Neural crest cell (in vitro differentiated cells): ENCODE measurements at places on chromosomes 4 and X. TPM values are rescaled to one million over a fixed set of nuclear protein-coding genes. Genes with fewer than 3 reads are reported as not detected.
A peak's percentile ranks its signal among the peaks of the same experiment; 100 is the strongest.

CXorf49 gene
- total RNA-seq, result not detected in 2 replicates

IL9R gene
- not detected in 2 replicates for total RNA-seq

PASD1 gene
- total RNA-seq, result not detected in 2 replicates

FGF13 gene
- total RNA-seq, result 81.1 and 85.5 TPM in 2 replicates

PRR32 gene
- not detected in 2 replicates for total RNA-seq

TEX11 gene
- total RNA-seq, result not detected in 2 replicates

HAND2 gene
- not detected in 2 replicates for total RNA-seq

GPC4 gene
- 21.1 and 22.3 TPM in 2 replicates for total RNA-seq

ARL9 gene
- total RNA-seq, result 0.89 and 1.3 TPM in 2 replicates

IBSP gene
- not detected in 2 replicates for total RNA-seq

DSPP gene
- total RNA-seq, result not detected in 2 replicates

NDP gene
- total RNA-seq, result 4.2 and 4.3 TPM in 2 replicates

CAPN6 gene
- total RNA-seq, result 0.75 and 0.82 TPM in 2 replicates

ARHGAP36 gene
- total RNA-seq, result 1.8 and 2.4 TPM in 2 replicates

GRCh38 chr4:40395908-40396793, 61.0 kb downstream of the CHRNA9 start:
- peak; percentile 9 for DNase-seq

GRCh38 chr4:151455212-151455611, 46.2 kb downstream of the FHIP1A start:
- no peak for DNase-seq

- no peak for DNase-seq
These were observed 764.1 kb upstream of the TENM3 start for GRCh38 chr4:181479141-181479540.

DNA sequence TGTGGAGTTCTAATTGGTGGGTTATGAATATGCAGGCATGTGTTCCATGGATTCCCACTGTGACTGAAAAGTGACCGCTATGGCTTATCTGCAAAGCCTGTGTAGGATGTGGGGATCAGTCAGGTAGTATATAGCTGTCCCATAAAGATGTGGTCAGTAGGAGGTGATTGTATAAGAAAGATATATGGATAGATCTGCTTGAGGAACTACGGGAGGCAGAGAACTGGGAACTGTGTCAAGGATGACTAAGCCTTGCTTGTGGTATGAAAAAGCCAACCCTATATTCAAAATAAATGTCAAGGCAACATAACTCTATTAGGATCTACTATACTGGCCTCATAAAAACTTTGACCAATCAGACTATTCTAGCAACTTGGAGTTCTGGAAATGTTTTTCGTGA, 185.2 kb downstream of the KLHL4 start:
- no peak for DNase-seq

- no peak for DNase-seq
These were observed 6.6 kb downstream of the MID1IP1 start for GRCh38 chrX:38807873-38808272.

GRCh38 chr4:140117947-140118346, 36.0 kb downstream of the MAML3 start:
- DNase-seq, result no peak

DNA sequence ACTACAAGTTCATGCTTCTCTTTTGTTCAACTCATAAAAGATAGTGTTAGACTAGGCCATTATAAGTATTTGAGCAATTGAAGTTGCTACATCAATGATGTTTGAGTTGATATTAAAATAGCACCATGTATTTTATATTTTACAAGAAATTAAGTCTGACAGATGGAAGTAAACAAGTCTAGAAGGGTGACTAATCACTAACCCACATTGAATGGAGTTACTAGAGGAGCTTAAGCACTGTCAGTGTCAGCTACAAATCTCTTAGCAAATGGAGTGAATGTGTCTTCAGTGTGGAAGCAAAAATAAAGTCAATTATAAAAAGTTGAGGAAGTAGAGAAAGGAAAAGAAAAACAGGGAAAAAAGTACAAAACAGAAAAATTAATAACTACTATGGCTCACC, 592.5 kb downstream of the PCDH18 start:
- DNase-seq, result no peak

DNA sequence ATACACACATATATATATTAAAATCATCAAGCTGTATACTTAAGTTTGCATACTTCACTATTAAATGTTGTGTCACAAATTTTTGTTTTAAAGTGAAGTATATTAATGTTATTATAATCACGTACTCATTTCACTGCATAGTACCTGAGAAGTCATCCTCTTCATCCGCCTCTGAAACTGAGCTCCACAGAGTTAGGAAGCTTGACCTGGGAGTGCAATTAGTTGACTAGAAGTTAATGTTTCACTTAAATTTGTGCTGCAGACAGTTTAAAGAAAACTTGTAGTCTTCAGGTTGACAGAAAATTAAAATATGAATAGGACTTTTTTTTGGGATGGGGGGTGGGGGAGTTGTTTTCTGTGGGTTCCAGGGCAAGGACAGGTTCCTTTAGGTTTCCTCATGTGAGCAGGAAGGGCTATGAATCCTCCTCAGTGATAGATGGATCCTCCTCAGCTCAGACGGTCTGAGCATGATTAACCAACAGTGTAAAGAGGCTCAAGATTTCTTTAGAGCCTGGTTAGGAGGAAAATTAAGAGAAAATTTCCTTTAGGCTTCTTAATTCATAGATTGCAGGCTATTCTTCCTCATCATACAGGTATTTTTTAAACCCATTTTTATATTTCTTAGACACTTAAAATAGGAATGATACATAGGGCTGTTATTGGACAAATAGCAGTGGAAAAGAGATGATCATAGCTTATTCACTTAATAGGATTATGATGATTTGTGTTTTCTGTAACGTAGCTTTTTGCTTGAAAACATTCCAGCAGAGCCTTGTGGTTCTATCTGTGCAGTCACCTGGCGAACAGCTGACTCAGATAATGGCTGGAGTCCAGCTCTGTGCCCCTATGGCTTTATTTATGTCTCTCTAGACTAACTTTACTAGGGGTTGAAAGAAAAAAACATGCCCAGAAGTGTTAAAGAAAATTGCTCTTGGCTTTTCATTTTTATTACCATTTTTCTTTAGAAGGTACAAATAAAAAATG, 102.7 kb downstream of the SLC4A4 start:
- DNase-seq, result no peak

DNA sequence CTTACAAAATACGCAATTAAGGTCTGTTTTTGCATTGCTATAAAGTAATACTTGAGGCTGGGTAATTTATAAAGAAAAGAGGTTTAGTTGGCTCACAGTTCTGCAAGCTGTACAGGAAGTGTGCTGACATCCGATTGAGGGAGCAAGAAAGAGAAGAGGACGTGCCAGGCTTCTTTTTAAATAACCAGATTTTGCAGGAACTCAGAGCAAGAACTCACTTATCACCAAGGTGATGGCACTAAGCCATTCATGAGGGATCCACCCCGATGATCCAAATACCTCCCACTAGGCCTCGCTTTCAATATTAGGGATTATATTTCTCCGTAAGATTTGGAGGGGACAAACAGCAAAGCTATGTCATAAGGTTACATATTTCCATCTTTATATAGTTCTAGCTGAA, 456.7 kb downstream of the GLUD2 start:
- DNase-seq, result no peak

DNA sequence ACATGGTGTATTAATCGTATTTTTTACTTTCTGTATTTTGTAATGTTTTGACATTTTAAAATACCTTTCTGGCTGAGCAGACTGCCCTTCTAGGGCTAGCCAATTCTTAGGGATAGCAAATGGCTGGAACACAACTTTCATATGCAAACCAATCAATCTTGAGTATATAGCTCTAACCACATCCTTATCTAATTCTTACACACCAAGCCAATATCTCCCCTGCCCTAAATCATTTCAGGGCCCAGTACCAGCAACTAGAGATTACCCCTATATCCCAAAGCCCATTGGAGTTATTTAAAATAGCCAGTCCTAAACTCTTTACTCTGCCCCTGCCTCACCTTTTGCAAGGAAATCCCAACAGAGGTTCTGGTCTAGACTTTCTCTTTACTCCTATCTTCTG, 58.3 kb downstream of the INTS12 start:
- DNase-seq, result no peak

DNA sequence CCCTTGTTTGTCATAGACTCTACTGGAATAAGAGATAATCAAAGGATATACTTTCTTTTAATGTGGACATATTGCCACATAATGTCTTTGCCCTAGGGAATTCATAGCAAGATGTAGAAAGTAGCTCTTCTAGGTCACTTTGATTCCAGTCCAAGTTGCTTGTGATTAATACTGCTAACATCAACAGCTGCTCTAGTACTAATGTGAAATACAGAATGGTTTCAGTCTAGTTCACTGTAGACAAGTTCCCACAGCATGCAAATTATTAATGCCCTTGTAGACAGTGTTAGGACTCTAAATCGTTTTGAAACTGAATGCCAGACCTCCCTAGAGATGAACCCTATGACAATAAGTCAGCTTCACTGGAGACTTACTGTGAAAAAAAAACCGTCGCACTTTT, 494.6 kb upstream of the ATOH1 start:
- DNase-seq, result no peak

DNA sequence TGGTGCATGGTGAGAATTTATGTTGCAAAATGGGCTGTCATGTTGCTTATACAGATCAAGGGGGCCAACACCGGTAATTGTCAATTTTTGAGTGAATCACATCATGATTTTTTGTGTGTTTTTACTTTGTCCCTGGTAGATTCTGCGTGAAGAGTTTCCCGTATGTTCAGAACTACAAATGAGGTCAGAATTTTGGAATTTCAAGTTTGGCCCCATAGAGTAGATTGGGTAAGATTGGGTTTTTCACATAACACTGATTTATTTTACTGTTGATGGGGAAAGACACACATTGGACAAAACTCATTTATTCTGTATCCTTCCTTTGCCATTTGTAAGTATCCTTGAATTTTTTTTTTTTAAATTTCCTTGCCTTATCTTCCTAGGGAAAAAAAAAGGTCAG, 158.5 kb upstream of the MXRA5 start:
- no peak for DNase-seq

DNA sequence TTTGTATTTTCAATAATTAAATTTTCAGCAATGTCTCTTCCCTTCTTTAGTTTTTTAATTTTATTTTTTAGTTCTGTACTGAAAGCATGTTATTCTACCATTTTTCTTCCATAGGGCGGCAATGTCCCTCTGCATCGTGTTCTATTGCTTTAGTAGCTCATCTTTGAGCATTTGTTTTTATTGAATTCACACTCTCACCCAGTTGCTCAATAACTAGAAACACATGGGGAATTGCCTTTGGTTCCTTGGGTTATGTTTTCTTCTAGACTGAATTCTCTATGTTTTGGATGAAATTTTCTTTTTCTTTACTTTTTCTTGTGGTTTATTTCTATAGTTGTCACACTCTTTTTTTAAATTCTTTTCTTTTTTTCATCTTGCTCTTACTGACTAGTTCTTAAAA, 233.8 kb upstream of the LDB2 start:
- DNase-seq, result no peak

- no peak for DNase-seq
These were observed 4.5 kb downstream of the PRR27 start for GRCh38 chr4:70158576-70158975.

GRCh38 chr4:150368667-150369066, 213.3 kb upstream of the MAB21L2 start:
- no peak for DNase-seq

DNA sequence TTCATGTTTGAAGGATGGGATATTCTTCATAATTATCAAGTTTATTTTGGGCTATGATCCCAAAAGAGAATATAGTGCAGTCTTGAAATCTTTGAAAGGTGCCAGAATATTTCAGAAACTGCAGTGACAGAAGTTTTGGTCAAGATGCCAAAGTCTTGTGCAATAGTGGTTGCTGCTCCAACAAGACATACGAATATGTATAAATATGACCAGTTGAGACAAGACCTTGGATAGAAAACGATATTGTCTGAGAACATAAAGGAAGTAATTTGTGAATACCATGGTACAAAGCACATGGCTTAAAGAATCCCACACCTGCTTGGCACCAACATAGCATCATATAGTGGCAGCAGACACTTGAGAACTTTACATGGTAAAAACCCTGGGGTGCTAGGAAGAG, 48.6 kb upstream of the AMELX start:
- no peak for DNase-seq

DNA sequence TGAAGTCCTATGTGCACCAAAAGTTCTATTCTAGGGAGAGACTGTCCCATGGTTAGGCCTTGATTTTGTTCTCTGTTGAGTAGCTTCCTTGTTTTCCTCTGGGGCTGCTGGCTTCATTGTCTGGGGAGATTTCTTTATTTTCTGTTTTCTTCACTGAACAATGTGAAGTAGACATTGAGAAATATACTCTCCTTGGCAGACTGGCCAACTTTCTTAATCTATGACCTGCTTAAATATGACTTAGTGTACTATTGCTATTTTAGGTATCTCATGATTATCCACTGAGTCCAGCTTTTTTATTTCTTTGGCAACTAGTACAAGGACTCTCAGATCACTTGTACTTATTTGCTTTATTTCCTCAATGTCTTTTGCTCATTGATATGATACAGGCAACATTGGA, 1594.6 kb downstream of the ARAP2 start:
- DNase-seq, result no peak

DNA sequence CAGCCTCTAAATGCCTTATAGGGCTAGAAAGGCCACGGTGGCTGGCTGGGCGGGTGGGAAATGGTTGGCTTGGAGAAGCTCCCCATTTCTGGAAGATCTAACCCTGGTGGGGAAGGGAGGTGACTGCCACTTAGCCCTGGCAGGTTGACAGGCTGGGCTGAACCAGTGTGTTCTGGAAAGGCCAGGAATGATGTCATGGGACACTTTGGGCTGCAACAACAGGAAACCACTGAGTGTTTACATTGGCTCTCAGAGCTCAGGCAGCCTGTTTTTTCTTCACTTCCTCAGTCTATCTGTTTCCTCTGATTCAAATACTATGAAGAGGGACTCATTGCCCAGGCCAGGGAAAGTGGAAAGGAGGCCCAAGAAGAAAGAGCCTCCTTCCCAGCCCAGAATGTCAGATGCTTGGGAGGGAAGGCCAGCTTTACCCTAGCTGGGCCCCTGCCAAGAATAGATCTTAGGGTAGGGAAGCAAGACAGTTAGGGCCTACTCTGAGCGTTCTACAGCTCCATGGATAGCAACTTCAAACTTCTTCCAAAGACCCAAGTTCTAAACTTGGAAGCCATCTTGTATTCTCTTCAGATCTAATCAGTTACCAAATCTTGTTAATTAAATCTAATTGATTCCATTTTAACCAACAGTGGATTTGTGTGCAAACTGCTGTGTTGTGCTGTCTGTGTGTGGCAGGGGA, 65.8 kb upstream of the MSN start:
- no peak for DNase-seq

DNA sequence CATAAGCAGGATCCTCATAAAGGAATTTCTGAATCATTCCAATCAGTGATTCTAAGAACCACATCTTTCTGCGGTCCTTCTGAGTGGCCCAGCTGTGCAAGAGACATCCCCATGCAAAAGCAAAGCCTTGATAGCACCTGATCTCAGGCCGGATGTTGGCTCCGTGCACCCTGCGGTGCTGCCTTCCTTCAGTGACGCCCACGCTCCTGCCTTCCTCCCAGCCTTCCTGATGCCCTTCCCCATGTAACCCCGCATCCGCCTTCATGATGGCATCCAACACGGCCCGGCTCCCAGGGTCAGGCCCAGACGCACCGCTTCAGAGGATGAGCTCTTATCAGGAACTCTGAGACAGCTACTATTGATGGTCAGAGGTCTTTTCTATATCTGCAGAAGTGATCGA, 20.4 kb upstream of the CYP4V2 start:
- DNase-seq, result no peak
